Activated CD8-positive, alpha-beta memory T cell treated with anti-CD3 and anti-CD28 coated beads for 4 hours (primary cell): ENCODE measurements at places on chromosomes 4 and X.

DNA sequence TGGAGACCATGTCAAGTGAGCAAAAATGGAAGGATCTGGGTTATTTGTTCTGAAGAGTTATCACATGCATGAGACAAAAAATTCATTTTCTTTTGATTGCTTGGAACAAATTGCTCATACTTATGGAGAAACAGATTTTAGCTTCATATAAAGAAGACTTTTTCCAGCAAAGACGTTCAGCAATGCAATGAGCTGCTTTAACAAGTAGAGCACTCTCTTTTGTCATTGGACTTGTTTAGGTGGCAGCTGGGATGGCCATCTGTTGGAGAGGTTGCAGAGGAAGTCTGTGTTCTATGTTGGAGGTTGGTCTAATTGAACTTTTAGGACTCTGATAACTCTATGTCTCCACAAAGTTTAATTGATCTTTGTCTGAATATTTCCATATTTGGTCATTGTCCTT is 19.9 kb upstream of the CEP135 start:
- DNase-seq = no peak

DNA sequence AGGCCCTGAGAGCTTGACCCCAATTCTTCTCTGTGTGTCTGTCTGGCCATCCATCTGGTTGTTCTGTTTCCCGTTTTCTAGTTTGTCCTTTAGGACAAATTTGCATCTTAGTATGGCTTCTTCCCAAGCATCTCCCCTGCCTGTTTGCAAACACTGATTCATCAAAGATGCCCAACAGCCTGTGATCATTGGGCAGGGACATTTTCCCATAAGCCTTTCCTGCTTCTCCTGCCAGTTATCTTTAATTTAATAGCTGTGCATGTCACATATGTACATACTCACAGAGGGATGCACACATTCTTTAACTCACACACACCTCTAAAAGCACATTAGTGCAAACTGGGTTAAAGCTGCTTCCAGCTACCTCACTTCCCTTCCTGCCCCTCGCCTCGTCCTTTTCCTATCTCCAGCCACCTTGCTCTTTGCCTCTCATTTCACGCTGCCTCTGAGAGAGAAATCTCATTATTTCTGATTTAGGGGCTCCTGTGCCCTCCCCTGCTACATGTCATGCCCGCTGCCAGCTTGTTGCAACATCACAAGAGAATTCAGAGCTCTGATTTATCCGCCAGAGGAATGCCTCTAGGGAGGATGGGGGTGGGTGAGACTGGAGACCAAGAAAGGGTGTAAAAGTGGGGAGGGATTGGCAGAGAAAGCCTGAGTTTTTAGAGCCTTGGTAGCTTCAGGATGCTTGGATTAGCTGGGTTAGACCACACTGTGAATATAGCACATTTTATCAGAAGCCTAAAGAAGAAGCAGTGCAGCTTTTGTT is 100.6 kb downstream of the NHS start:
- no peak for DNase-seq

GRCh38 chrX:37787423-37787869 is 7.6 kb downstream of the CYBB start:
- DNase-seq = no peak

GRCh38 chr4:4986841-4987240 is 32.4 kb downstream of the CYTL1 start:
- no peak for DNase-seq

DNA sequence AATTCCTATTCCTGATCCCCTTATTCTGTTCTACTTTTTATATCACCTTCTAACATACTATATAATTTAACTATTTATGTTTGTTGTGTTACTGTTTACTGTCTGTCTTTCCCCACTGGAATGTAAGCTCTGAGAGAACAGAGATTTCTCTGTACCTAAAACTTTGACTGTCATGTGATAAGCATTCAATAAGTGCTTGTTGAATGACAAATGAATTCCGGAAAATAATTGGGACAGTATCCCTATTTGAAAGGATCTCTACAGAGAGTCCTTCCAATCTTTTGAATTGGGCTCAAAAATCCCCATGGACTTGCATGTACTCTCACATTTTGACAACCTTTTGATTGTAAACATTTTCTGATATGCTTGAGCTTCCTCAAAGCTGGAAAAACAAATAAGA is 1.6 kb upstream of the MMGT1 start:
- DNase-seq = no peak

DNA sequence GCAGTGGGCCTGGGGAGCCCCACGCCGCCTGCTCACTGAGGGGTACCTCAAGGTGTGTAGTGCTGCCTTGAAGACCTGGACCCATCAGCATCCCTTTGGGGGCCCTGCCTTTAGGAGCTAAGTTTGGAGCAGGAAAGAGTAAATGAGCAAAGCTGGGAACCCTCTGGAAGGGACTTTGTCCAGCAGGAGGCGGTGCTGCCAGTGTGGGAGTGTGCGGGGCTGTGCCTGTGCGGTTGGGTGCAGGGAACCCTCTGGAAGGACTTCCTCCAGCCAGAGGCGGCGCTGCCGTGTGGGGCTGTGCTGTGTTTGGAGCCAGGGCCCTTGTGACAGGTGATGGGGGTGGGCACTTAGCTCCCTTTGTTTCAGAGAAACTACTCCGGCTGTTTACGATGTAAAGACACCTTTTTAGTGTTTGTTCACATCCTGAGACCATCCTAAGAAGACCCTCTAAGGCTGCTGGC is 25.8 kb downstream of the RGS12 start:
- DNase-seq = no peak

GRCh38 chr4:47744843-47745382 is 93.0 kb downstream of the CORIN start:
- DNase-seq = no peak

GRCh38 chr4:38489011-38489861 is 174.8 kb upstream of the KLF3 start:
- DNase-seq = no peak

DNA sequence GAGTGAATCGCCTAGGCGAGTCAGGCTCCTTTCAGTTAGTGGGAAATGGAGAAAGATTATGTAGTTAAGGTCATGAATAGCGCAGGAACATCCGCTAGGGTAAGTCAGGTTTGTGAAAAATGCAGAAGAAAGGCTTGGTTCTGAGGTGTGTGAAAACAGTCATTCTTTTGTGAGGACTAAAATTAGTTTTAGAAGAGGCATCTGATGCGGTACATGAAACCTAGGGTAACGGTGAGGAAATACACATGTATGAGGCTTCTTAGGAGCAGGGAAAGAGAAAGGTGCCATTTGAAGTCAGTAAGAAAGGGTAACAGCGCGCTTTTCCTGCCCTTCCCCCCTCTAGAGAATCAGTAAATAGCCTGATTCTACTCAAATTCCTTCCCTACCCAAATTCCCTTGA is 570 bp upstream of the RNF128 start:
- no peak for DNase-seq

- DNase-seq = no peak
Observed at GRCh38 chrX:45811326-45811725, 610.6 kb upstream of the DIPK2B start.

GRCh38 chr4:140296335-140297220 is 76.9 kb upstream of the SCOC start:
- no peak for DNase-seq

GRCh38 chr4:81722290-81722851 is 250.7 kb upstream of the RASGEF1B start:
- no peak for DNase-seq

DNA sequence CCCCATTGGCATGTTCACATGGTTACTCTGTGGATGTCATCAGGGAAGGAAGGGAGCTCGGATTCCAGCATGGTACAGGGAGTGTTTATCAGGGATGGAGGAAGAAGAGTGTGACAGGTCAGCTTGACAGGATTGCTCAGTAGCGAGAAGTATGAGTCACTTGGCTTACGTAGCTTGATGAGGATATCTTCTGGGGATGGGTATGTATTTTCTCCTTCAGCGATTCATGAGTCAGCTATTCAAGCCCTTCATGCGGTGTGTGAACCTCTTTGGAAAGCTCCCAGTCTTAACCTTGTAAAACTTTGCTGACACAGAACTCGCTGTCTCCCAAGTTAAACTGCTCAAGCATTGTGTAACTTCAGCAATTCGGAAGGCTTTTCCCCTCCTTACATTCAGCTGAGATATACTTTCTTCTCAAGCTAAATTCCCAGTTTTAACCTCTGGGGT is 275.4 kb downstream of the ARHGAP10 start:
- no peak for DNase-seq

- DNase-seq = no peak
Observed at GRCh38 chr4:3276986-3277385, 15.8 kb upstream of the RGS12 start.

DNA sequence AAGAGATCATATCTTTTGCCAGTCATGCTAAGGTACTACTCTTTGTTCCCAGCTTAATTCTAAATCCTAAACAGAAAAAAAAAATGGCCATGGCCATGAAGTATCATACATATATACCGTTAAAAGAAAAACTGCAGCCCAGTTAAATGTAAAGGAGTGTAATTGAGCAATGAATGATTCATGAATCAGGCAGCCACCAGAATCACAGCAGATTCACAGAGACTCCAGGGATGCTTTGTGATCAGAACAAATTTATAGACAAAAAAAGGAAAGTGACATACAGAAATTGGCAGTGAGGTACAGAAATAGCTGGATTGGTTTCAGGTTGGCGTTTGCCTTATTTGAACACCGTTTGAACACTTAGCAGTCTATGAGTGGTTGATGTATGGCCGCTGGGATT is 42.1 kb upstream of the PDGFC start:
- DNase-seq = no peak

DNA sequence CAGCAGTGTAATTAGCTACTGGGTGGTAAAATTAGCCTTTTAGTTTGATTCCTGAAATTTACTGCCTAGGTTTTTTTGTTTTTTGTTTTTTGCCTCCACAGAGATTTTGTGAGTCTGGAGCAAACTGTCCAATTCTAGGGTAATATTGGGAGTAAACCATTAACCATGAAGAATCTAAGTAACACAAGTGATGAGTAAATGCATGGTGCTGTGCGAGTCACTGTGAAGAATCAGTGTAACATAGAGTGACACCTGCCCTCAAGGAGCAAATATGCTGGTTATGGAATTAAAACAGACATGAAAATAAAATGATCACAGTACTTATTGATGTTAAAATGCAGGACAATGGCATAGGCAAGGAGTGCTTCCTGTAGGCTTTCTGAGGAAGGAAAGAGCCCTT is 60.1 kb downstream of the LRP2BP start:
- DNase-seq = no peak

DNA sequence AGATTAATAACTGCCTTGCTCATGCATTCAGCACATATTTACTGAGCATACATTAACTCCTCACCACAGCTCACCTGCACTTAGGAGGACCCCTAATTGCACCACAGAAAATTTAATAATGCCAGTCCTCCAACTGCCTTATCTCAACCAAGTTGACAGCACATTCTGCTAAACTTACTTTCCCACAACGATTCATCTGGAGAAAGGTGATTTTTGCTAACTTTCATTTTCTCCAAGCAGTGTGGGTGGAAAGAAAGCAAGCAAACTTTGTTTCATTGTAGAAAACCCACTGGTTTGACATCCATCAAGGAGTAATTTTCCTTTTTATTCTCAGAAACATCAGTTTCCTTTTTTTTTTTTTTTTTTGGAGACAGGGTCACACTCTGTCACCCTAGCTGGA is 49.1 kb downstream of the RASGEF1B start:
- DNase-seq = no peak

DNA sequence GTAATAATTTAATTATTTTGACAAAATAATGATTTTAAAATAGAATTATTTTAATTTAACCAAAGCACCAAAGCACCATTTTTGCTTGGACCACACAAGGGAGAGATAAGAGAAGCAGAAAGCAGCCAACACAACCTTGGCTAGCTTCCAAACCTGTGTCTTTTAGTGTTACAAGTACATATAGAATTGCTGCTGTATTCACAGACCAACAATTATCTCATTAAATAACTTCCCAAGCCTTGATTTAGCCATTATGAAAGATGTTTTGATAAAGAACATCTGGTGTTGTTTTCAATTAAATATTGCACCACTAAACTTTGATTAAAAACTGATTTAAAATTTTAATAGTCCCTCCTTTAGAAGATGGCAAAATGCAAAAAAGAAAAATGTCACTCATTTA is 14.0 kb upstream of the IGFBP7 start:
- DNase-seq = no peak

- DNase-seq = no peak
Observed at GRCh38 chr4:113881256-113881655, 98.2 kb downstream of the ARSJ start.

DNA sequence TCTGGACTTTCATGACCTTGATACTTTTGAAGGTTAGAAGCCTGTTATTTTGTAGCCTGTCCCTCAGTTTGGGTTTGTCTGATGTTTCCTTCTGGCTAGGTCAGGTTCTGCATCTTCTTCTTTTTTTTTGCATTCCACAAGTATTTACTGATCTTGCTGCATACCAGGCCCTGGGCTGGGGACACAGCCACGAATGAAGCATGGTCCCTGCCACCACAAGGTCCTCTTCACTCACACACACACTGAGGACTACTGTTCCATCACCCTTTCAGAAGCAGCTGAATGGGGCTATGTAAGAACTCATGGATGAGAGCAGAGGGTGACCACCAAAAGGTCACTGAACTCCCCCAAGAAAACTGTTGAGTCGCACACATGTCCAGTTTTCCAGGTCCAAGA is 39.2 kb downstream of the USP11 start:
- no peak for DNase-seq

DNA sequence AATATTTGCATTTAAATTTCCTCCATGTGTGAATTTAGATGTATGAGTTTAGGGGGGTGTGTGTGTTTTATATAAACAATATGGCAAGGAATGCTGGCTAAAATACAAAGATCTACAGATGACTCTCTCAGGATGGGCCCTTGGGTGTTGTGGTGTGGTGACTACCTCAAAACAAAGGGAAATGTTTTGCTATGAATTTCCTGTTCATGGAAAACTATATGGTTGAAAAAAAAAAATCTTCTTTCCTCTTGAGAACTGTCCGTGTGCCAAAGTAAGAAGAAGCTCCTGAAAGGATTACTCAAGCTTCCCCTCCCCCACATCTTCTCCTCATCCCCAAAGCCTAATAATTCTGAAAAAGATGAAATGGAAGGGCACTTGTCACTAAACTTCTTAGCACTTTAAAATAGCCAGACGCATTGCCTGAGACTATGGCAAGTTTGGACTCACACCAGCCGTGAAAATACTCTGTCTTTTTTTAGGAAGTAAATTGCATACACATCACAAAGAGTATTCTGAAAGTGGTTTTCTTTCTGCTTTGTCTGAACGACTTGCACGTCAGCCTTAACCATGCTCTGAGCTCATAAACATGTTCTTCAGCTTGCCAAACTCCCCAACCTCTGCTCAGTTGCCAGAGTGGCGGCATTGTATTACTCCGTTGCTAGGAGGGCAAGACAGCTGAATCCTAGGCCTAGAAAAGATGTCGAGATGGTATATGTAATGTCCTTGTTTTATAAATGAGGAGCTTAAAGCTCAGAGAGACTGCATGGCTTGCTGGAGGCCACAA is 250.4 kb upstream of the JADE1 start:
- no peak for DNase-seq
